ENCODE measurements at places on chromosomes 4 and X. TPM values are rescaled to one million over a fixed set of nuclear protein-coding genes. Genes with fewer than 3 reads are reported as not detected.
A peak's percentile ranks its signal among the peaks of the same experiment; 100 is the strongest.

GRCh38 chr4:112514647-112515197, 1.3 kb downstream of the NEUROG2 start:
- DNase-seq = peak; percentile 52

DNA sequence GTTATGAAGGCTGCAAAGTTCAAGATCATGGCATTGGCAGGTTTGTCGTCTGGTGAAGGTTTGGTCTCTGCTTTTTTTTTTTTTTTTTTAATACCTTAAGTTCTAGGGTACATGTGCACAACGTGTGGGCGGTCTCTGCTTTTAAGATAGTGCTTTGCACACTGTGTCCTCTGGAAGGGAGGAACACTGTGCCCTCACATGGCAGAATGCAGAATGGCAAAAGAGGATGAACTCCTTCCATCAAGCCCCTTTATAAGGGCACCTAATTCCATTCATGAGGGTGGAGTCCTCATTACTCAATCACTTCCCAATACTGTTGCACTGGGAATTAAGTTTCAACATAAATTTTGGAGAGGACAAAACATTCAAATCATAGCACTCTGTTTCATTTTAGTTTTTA, 101.4 kb downstream of the GLRA2 start:
- DNase-seq = no peak

- DNase-seq = no peak
Measured at GRCh38 chr4:86452924-86453531, 93.2 kb upstream of the MAPK10 start.

DNA sequence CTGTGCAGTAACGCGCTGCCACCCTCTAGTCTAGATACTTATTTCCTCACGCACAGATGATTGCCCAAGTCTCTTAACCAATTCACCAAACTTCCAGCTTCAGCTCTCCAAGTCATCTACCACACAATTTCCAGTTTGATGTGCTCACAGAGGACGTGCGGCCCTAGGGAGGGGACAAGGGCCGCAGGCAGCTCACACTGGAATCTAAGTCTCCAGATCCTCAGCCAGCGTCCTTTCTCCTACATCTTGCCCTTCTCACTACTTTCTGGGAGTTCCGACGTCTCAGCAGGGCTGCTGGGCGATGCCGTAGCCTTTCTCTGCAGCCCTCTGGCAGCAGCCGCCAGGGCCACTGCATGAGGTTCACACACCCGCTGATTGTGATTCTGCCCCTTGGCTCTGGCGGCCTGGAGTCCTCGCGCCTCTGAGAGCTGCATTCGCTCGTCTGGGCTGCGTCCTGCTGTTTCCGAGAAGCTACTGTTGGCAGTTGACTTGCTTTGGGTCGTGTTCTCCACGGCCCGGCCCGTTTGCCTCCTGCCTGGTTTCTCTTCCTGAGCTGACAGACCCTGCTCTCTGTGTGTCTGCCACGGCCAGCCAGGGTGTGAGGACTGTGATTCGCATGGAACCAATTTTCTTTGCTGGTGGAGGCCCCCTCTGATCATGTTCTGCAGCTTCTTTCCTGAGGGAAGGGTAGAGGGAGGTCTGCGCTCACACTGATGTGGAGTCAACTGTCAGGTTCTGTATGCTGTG, 14.1 kb upstream of the TMEM131L start:
- DNase-seq = no peak

DNA sequence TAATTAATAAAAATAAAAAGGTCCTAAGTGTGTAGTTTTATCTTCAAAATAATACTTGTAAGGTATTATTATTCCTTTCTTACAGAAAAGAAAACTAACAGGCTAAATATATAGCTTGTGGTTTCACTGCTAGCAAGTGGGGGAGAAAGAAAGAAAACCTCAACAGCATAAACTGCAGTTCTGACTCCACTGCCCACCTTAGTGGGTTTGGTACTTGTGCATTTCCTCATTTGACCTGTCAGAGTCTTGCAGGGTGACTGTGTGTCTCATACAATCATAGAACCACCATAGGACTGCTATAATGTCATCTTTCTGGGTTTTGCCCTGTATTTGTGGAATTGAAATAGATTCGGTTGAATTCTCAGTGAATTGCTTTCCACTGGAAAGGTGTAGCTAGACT, 94.7 kb upstream of the PUDP start:
- no peak for DNase-seq

- no peak for DNase-seq
Measured at GRCh38 chr4:134345244-134345643, 143.7 kb upstream of the PABPC4L start.

DNA sequence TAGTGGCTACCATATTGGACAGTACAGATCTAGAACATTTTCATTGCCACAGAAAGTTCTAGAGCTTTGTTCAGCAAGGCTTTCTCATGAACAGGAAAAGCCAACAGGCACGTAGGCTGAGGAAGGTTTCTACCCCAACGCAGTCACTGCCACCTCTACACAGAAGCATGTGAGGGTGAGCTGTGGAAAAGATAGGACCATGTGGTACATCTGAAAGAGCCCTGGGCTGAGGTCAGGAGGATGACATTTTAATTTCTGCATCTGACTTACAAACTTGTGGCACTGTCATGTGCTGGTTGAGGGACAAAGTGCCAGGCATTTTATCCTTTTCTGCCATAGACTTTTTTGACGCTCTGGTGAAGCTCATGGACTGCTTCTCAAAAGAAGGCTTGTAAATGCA, 454.2 kb downstream of the BCOR start:
- DNase-seq = no peak

DNA sequence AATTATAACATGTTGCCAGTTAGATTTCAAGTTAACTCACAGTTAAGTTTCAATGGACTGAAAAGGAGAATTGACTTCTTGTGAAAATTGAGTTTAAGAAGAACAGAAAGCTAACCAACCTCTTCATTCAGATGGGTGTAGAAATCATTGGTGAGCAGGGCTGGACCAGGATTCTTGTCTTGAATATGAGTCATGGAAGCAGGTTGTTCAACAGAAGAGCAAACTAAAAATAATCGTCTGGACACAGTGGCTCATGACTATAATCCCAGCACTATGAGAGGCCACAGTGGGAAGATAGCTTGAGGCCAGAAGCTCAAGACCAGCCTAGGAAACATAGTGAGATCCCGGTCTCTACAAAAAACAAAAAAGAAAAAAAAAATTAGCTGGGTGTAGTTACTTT, 98.2 kb downstream of the ARSJ start:
- DNase-seq = no peak

GRCh38 chr4:41750626-41751448, 2.3 kb upstream of the PHOX2B start:
- no peak for DNase-seq

- no peak for DNase-seq
Measured at GRCh38 chr4:2501034-2501594, 32.2 kb downstream of the RNF4 start.

Gene PLP1
- total RNA-seq = not detected

Gene PDCL2
- total RNA-seq = not detected

Gene CTPS2
- total RNA-seq = 5.6 TPM
